Pulmonary artery endothelial cell (primary cell): ENCODE measurements at places on chromosomes 12 and 14. TPM values are rescaled to one million over a fixed set of nuclear protein-coding genes. Genes with fewer than 3 reads are reported as not detected.

Gene SYCP3
- under 0.01 and 0.18 TPM in 2 replicates for total RNA-seq

Gene ACVR1B
- total RNA-seq: 20.5 and 23.6 TPM in 2 replicates

Gene C12orf50
- 0.07 TPM in 1 of 2 replicates, not detected in the other for total RNA-seq

Gene MYH7
- total RNA-seq: not detected in 2 replicates

Gene LMNTD1
- not detected in 2 replicates for total RNA-seq

Gene RNASE3
- total RNA-seq: not detected in 2 replicates

Gene TSPAN8
- total RNA-seq: 0.18 and 0.33 TPM in 2 replicates

Gene APOF
- total RNA-seq: not detected in 2 replicates

Gene SPRING1
- 28.7 and 42.8 TPM in 2 replicates for total RNA-seq

Gene SLC38A2
- 423 and 674 TPM in 2 replicates for total RNA-seq

Gene NPFF
- not detected in 2 replicates for total RNA-seq

Gene VRTN
- total RNA-seq: not detected in 2 replicates

Gene MYO1A
- total RNA-seq: under 0.01 TPM in 1 of 2 replicates, not detected in the other

Gene RFLNA
- 23.9 and 70.8 TPM in 2 replicates for total RNA-seq

Gene KERA
- total RNA-seq: not detected in 2 replicates

Gene SLC16A7
- 10.7 and 12.4 TPM in 2 replicates for total RNA-seq

Gene RPGRIP1
- total RNA-seq: not detected in 2 replicates

Gene PTPRO
- total RNA-seq: not detected in 2 replicates

Gene KIF5A
- under 0.01 and 0.14 TPM in 2 replicates for total RNA-seq

Gene LBHD2
- not detected in 2 replicates for total RNA-seq

Gene SOCS4
- 18.1 and 29.4 TPM in 2 replicates for total RNA-seq

Gene HVCN1
- 2.2 and 4.6 TPM in 2 replicates for total RNA-seq

Gene LAG3
- 0.11 and 0.13 TPM in 2 replicates for total RNA-seq

Gene LRFN5
- 0.14 TPM in 1 of 2 replicates, not detected in the other for total RNA-seq

Gene PDE3A
- 48.4 and 51.1 TPM in 2 replicates for total RNA-seq

Gene PTGER2
- total RNA-seq: not detected in 2 replicates

Gene RNASE2
- not detected in 2 replicates for total RNA-seq

Gene KRT82
- total RNA-seq: not detected in 2 replicates

Gene GPR33
- not detected in 2 replicates for total RNA-seq

Gene GTF2H3
- total RNA-seq: 34.0 and 39.3 TPM in 2 replicates

Gene ESRRB
- total RNA-seq: not detected in 2 replicates

Gene TAPBPL
- total RNA-seq: 5.4 and 6.5 TPM in 2 replicates

Gene PLA2G1B
- not detected in 2 replicates for total RNA-seq
